ENCODE measurements at places on chromosomes 1 and 21.

DNA sequence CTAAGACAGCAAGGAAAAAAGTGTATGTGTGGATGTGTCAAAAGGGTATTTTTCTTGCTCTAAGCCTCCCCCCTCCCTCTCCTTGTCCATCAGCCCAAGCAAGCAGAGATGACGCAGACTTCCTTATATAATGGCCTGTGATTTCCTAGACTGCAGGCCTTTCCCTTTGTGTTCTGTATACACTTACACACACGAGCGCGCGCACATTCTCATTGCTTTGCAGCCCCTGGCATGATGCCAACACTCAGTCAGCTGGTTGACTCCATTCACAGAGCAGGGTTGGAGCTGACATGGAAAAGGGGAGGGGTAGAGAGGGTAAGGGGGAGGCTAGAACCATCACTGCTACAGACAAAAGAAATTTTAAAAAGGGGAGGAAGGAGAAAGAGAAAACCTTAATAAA, 41.8 kb downstream of the GATAD2B start:
- DNase-seq = peak; percentile 7

DNA sequence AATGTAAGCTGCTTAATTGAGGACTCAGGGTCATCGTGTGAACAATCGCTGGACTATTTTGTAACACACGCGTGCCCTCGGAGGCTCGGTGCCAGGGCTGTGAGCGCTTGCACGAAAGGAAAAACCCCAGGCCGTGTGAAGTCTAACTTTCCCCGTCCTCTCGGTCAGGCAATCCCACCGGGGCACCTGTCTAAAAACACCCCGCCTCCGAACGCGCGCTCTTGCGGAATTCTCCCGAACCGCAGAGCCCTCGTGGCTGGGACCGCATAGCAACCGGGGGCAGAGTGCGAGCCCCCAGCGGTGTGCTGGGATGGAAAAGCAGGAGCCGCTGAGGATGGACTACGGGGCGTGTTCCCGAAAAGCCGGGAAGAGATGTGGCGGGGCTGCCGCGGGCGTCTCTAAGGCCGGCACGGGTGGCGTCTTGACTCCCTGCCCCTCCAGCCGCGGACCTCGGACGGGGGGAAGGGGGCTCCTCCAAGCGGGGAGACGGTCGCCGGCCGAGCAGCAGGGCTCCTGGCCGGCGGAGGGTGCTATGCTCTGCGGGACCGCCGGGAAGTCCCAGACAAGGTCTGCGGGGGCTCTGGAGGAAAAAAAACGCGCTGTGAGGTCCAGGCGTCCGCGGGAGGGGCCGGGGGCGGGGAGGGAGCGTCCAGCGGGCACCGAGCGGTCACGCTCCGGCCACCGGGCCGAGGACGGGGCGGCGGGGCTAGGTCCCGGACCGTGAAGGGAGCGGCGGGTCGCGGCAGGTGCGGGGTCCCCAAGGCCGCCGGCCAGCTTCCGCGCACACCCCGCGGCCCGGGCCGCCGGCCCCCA, 936 bp downstream of the ZBTB21 start:
- DNase-seq = peak; percentile 25

GRCh38 chr1:235402457-235403200, 35.4 kb downstream of the TBCE start:
- DNase-seq = no peak

GRCh38 chr1:2016123-2016522, 3.0 kb upstream of the GABRD start:
- no peak for DNase-seq

DNA sequence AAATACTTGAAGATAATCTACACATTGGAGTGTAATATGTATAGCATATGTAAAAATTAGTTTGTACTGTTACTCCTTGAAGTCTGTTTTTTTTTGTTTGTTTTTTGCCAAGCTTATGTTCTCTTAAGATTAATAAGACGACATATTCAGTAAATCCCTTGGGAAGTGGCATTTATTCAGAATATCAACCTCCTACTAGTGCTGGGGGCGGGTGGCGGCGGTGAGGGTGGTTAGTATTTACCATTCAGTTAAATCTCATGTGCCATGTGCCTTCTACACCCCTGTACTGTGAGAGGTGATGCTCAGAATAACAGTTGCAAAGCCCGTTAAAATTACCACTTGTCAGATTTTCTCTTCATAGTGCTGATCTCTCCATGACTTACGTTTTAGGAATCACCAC, 3.0 kb downstream of the BACH1 start:
- DNase-seq = no peak

- DNase-seq = no peak
Observed at GRCh38 chr21:42305707-42306147, 9.5 kb downstream of the TFF3 start.

DNA sequence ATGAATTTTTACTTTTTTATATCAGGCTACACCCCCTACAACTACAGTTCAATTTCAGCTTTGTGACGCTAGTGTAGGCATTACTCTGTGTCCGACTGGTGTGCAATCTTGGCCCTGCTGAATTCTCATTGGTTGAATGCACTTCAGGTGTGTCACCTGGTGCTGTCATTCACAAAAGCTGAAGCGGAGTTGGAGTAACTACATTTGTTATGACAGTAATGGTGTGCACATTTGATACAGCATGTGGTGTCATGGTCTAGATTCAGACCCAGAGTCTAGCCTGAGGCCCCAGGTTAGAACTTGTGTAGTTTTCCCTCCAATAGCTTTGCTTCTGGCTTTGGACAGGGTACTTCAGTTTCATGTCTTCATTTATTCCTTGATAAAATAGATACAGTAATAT, 88.7 kb downstream of the C1orf94 start:
- DNase-seq = no peak

- no peak for DNase-seq
Observed at GRCh38 chr1:34656731-34657130, 98.1 kb upstream of the GJB5 start.

DNA sequence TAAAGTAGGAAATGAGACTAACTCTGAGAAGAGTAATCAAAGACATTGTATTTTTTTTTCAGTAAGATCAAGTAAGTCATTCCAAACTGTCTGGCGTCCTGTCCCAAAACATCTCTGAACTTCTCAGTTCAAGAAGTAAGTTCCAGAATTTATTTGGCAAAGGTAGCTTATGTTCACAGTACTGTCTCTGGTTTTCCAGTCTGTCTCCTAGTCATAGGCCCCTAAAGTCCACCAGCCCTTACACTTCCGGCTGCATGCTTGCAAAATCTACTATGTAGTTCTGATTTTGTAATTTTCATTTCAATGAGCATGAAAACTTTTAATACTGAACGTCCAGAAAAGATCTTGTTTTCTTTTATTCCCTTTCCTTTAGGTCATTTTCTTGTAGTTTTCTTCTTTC, 61.4 kb upstream of the S1PR1 start:
- no peak for DNase-seq

DNA sequence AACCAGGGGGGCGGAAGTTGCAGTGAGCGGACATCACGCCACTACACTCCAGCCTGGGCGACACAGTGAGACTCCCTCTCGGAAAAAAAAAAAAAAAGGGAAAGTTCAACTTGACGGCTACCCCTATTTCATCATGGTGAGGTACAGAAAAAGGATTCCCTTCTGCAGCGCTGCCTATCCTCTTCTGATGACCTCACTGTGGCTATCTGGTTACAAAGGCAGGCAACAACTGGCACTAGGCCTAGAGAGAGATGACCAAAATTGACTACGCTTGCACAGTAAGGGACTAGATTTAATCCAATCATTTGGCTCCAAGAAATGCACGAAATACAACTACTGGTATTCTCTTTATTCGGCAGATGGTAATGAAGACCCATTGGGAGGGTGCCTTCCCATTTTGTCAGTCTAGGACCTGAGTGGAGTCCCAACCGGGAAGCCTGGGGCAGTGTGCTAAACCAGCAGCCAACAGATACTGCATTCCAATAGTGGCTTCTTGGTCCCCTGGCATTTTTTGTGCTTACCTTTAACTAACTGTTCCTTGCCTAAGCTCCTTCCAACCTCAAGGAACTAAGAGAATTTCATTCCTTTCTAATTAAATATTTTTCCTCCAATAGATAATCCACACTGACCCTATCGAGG, 36.6 kb downstream of the ITPKB start:
- DNase-seq = no peak

GRCh38 chr21:33578214-33578613, 10.3 kb downstream of the DONSON start:
- no peak for DNase-seq

DNA sequence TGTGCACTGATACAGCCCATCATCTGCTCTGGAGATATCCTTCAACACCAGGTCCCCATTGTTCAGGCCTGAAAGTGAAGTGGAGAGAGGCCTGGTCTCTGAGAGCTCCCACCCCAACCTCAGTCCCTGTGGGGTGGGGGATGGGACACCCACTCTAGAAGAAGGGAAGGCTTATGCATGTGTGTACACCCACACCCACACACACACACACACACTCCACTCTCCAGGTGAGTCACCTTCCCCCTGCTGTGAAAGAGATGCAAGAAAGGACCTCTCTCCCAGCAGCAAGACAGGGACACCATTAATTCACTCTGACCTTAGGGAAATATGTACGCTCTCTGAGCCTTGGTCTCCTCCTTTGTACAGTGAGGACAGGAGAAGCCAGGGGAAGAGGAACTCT, 5.9 kb downstream of the VSIG8 start:
- no peak for DNase-seq

DNA sequence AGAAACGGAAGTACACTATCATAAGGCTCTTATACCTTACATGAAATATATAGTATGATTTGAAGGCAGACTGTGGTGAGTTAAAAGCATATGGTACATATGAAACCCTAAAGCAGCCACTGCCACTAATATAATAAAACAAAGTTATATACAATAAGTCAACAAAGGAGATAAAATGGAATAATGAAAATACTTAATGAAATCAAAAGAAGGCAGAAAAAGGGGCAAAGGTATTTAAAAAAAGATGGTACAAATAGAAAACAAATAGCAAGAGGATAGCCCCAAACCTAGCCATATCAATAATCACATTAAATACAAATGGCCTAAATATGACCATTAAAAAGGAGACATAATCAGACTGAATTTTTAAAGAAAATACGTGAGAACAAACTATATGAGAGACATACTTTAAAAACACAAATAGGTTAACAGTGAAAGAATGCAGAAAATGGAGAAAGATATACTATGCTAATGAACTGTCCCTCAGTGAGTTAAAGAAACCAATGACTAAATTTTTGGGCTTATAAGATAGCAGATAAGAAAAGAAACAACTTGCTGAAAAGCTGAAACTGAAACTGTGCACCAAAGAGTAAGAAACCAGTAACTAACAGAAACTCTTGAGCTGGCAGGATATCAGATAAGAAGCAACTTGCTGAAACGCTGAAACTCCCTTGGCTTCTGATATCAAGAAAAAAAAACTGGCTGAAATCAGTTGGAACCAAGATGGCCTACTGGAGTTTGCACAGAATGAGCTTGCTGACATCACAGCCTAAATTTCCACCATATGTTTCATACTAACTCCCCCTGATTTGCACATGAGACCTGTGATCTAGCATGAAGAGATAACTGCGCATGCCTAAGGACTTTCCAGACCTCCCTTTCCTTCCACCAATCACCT, 44.3 kb upstream of the IL10 start:
- DNase-seq = peak; percentile 47

DNA sequence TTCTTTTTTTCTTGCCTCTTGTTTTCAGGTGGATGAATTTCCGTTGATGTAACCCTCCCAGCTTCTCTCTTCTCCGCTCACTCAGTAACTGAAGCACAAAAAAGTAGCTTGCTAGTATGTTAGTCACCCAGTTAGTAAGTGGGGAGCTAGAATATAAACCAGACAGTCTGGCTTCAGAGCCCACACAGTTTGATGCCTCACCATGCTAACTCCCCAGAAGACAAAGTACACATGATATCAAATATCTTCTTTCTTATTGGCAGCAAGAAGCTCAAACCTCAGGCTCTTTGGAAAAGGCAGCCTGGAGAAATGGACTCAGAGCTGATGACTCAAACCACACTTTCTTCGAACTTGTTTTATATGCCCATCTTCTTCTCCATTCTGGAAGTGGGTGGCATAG, 187.5 kb upstream of the PLXNA2 start:
- no peak for DNase-seq

DNA sequence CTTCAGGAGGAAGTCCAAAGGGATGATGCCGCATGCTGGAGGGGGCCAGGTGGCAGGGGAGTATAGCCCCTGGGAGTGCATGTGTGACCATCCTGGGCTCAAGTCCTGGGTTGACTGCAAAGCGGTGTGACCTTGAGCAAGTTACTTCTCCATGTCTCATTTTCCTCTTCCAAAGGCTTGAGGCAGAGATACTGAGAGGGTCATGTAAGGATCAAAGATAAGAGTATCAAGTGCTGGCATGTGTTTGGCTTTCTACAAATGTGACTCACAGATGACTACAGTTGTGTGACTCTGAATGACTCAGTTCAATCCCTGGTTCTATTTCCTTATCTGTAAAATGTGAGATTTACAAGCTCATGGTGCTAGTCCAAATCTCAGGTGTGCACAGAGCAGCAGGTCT, 26.1 kb downstream of the PROK1 start:
- DNase-seq = no peak

- DNase-seq = no peak
Observed at GRCh38 chr1:230702934-230703678, 10.8 kb downstream of the AGT start.

DNA sequence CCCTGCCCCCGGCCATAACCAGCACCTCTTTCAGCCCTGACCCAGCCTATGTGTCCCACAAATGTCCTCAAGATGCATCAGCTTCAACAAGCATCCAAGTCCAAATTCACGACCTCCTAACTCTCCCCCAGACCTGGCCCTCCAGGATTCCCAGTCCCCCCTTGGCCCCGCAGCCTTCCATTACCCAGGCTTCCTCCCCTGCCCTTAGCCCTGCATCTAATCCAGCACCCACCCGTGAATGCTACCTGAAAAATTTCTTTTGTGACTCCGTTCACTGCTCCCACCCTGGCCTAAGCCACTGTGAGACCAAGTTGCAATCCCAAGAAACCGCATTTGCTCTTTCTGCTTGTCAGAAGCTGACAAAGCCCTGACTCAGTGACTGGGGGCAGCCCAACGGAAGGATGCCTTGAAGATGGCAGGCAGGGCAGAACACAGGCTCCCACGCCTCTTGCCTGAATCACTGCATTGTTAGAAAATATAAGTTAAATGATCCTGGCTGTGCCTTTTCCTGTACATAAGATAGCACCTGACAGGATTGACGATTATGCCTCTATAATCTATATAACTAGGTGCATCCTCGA, 939 bp upstream of the MFAP2 start:
- DNase-seq = no peak
